A172 (cell line): ENCODE measurements at places on chromosomes 2 and 18. TPM values are rescaled to one million over a fixed set of nuclear protein-coding genes. Genes with fewer than 3 reads are reported as not detected.

Gene MROH2A
- 0.48 TPM in 1 of 2 replicates, not detected in the other for total RNA-seq

Gene C2orf72
- 2.6 and 10.8 TPM in 2 replicates for total RNA-seq

Gene LIMS3
- total RNA-seq, result 1.4 and 2.9 TPM in 2 replicates

Gene TFCP2L1
- total RNA-seq, result 0.26 and 0.34 TPM in 2 replicates

Gene BMPR2
- 18.1 and 20.5 TPM in 2 replicates for total RNA-seq

Gene AMER3
- total RNA-seq, result not detected in 2 replicates

Gene BMP10
- 0.46 TPM in 1 of 2 replicates, not detected in the other for total RNA-seq

Gene STEAP3
- total RNA-seq, result 71.3 and 117 TPM in 2 replicates

Gene ASPRV1
- 0.10 TPM in 1 of 2 replicates, not detected in the other for total RNA-seq

Gene LGALSL
- 7.6 and 20.3 TPM in 2 replicates for total RNA-seq

Gene SPDYA
- total RNA-seq, result 0.10 TPM in 1 of 2 replicates, not detected in the other

DNA sequence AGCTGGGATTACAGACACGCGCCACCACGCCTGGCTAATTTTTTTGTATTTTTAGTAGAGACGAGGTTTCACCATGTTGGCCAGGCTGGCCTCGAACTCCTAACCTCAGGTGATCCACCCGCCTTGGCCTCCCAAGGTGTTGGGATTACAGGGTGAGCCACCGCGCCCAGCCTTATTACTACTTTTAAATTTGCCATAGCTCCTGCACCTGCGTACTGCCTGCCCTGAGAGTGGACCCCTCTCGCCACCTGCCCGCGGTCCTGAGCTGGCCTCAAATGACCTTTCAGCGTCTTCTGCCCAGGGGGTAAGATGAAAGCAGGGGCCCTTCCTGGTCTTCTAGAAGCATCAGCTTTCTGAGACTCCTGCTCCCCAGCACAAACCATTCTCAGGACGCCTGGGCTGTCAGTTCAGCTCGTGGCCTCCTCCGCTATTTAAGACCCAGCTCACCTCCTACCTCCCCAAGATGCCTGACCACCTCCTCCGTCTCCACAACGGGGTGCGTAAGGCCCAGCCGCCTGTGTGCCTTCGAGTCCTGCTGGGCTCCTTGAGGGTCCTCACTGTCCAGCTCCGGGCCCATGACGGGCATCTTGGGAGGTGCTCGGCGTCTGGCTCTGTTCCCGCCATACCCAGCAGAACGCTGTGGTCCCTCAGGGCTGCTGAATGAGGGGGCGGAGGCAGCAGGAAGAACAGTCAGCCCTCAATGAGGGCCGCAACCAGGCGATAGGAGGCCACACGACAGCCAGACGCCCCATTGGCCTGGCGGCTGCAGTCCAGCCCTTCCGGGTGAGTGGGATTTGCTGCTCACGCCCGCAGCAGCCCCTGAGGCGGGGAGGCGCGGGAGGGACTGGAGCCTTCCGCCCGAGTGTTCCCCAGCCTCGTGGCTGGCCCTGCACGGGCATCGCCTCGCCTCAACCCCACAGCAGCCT is 266.6 kb downstream of the TFCP2L1 start:
- no peak for DNase-seq

DNA sequence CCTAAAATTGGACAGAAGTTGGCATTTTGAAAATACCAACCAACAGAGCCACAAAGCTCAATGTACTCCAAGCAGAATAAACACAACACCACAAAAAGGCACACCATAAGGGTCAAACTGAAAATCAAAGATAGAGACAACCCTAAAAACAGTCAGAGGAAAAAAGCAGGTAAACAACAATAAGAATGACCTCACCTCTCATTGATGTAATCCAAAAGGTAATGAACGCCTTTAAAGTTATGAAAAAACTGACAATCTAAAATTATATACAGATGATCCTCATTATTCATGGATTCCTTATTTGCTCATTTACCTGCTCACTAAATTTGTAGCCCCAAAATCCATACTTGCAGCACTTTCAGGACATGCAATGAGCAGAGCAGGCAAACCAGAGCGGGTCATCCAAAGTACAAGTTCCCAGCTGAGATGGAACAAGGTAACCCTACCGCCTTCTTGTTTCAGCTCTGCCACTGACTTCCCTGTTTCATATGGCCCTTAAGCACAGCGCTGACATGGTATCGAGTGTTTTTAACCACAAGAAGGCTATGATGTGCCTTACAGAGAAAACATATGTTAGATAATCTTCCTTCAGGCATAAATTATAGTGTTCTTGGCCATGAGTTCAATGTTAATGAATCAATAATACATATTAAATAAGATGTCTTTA is 17.0 kb downstream of the RTN4 start:
- no peak for DNase-seq

DNA sequence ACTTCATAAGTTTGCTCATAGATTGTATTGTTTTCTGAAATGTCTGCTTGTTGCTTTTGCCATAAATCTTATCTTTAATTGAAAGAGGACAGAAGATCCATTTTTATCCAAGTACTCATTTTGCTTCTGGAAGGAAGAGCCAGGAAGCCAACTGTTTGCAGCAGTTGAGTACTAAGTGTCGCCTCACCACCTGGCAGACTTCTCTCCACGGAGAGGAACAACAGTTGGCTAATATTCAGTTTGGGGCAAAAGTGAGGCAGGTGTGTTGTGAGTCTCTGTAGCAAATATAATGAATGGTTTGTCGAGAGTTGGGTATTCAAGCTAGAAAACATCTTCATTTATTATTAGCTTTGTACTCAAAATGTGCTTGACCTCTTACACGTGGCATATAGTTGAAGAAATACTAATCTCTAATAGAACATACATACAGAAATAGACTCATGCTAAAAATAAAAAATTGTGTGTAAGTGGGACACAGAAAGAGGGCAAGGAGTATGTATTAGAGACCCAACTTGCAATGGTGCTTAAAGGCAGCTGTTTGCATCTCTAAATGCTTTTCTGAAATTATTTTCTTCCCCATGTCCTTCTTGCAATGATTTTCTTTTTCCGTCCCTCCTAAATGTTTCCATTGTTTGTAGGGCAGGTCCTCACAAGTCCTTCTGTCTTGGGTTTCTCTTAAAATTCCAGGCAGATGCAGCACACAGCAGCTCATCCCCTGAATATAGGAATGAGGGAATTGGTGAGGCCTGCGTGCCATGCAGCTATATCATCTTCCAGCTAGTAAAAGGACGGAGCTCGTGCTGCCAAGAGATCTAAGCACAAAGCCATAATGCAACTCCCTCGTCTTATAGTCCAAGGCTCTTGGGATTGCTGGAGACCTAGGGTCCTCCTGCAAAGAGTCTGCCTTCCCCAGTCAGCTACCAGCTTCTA is 44.8 kb upstream of the MAP3K20 start:
- no peak for DNase-seq

- no peak for DNase-seq
Measured at GRCh38 chr2:47842846-47843245, 59.9 kb downstream of the MSH6 start.

GRCh38 chr2:222256250-222256649 is 42.5 kb downstream of the PAX3 start:
- no peak for DNase-seq

- peak; percentile 42 for DNase-seq
Measured at GRCh38 chr18:519019-519879, 18.7 kb upstream of the COLEC12 start.

DNA sequence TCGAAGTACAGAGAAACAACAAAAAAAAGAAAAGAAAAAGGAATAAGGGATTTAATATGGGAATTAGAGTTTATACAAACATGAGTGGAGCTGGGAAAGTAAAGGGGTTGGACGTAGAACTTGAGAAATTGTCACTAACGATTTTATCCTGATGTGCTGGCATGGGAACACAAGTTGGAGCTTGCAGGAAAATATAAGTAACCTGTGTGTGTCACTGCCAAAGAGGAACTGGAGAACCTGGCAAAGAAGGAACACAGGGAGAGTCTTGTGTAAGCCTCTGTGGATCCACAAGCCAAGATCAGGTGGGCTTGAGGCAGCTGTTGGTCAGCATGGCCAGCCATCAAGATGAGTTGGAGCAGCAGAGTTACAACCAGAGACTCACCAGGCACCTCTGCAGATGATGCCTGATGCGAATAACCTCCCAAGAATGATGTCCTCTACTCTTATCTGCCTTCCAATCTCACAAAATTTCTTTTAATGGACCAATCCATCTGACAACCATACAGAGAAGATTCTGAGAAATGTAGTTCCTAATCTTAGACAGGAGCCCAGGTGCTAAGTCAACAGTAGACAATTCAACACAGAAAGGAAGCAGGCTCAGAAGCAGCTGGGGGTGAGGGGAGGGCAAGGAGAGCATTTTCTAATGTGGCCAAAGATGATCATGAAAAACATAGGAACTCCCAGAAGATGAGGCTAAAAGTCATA is 77.0 kb upstream of the SPOPL start:
- DNase-seq, result no peak

- DNase-seq, result no peak
Measured at GRCh38 chr18:36711014-36711725, 117.6 kb downstream of the TPGS2 start.

DNA sequence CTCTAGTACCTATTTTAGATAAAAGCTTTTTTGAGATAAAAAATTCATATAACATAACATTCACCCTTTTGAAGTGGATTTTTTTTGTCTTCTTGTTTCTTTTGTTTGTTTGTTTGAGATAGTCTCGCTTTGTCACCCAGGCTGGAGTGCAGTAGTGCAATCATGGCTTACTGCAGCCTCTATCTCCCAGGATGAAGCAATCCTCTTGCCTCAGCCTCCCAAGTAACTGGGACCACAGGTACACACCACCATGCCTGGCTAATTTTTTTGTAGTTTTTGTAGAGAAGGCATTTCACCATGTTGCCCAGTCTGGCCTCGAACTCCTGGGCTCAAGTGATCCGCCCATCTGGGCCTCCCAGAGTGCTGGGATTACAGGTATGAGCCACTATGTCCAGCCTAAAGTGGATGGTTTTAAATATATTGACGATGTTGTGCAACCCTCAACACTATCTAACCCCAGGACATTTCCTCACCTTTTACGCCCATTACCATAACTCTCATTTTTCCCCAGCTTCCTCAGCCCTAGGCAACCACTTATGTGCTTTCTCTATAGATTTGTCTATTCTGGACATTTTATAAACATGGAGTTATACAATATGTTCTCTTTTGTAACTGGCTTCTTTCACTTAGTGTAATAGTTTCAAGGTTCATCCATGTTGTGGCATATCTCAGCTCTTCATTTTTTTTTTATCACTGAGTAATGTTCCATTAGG is 38.8 kb downstream of the CTIF start:
- DNase-seq, result no peak

GRCh38 chr2:69943843-69944525 is 17.4 kb downstream of the ASPRV1 start:
- no peak for DNase-seq

DNA sequence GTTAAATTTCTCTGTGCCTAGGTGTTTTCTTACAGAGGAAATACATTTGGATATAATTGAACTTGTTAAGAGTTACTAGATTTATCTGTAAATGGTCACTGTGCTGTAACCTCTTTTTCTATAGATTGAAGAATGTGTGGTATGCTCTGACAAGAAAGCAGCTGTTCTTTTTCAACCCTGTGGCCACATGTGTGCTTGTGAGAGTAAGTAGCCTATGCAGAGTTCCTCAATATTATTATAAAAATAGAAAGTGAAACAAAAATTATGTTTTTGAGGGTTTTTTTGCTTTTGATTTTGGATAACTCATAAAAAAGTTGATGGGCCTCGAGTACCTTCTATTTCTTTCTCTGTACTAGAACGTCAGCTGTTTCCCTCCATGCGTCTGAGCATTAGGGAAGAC is 112.4 kb downstream of the MIB1 start:
- no peak for DNase-seq

DNA sequence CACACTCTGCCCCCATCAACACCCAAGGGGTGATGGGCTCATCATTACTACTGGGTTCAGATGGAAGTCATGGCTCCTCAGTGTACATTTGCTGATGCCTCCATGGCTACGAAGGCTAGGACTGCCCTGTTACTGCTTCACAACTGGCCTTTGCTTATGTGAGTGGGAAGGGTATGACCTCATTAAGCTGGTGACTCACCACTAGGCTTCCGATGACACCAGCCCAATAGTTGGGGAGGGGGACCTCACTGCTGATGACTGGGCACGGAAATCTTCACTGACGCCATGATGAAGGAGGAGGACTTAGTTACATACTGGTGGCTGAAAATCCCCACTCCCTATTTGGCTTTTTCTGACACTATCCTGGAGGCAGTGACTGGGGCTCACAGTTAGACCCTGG is 263.2 kb downstream of the CMPK2 start:
- peak; percentile 6 for DNase-seq

GRCh38 chr2:29329899-29330298 is 214.7 kb downstream of the CLIP4 start:
- no peak for DNase-seq

DNA sequence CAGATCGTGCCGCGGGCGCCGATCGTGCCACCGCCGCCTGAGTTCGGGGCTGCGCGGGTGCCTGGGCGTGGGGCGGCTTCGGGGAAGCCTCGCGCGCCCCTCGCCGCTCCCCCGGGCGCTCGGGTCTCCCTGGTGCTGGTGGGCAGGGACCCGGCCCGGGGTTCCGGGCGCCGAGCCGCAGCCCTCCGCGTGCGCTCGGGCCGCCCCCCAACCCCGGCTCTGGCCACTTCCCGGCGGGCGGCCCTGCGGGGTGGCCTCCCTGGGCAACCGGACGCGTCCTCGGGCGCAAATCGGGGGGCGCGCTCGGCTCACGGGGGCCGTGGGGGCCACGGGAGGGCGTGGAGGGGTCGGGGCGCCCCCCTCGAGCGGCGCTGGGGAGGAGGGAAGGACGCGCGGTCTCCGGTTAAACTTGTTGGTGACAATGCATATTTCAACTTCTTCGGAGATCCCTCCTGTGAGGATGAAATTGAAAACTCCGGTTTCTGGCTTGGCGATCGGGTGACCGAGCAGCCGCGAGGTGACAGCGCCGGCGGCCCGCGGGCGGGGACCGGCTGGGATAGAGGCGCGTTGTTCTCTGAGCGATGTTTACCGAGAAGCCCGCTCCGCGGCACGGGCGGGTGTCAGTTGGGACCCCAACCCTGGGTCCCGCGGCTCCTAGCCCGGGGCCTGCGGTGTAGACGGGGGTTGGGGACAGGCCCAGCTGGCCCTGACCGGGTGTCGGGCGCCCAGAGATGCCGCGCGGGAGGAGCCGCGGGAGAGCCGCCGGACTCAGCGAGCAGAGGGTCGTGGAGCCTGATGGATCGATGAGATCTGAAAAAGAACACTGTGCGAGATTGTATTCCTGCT is 676 bp downstream of the SH3BP4 start:
- DNase-seq, result no peak

GRCh38 chr2:42961961-42962360 is 169.6 kb upstream of the HAAO start:
- DNase-seq, result no peak

DNA sequence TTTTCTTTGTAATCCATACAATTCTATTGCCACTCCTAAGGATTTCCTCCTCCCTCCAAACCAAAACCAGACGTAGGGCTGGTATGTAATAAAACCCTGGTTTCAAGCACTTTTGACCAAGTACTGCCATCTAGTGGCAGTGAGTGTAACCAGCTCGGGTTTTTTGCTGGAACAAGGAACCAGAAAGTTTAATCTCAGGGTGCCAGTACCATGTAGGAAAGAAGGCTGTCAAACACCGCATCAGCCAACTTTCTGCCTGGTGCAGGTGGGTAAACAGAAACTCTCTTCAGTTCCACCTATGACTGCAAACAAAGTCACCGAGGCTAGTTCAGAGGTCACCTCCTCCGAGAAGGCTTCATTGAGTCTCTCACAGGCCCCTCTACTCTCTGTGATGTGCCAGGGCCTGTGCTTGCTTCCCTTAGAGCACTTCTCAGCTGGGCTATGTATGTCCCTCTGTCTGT is 10.2 kb upstream of the THNSL2 start:
- DNase-seq, result peak; percentile 56

GRCh38 chr2:230447455-230448451 is 31.8 kb downstream of the SP100 start:
- DNase-seq, result no peak
